ENCODE measurements at places on chromosomes 11 and 22.

DNA sequence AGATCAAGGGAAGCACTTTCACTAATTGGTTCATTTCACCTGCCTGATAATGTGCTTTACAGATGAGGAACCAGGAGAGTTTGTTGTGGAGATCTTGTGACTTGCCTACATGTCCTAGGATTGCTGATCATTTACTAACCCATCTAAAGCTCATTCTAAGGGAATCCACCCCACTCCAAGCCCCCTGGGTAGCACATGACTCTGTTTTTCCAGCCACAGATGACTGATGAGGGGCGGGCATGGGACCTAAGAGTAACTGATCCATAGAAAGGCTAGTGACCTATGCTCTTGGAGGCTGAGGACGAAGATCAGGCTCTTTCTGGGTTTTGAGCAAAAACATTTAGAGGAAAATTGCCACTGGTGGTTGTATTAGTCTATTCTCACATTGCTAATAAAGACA, 378.1 kb downstream of the CADM1 start:
- DNase-seq = no peak

DNA sequence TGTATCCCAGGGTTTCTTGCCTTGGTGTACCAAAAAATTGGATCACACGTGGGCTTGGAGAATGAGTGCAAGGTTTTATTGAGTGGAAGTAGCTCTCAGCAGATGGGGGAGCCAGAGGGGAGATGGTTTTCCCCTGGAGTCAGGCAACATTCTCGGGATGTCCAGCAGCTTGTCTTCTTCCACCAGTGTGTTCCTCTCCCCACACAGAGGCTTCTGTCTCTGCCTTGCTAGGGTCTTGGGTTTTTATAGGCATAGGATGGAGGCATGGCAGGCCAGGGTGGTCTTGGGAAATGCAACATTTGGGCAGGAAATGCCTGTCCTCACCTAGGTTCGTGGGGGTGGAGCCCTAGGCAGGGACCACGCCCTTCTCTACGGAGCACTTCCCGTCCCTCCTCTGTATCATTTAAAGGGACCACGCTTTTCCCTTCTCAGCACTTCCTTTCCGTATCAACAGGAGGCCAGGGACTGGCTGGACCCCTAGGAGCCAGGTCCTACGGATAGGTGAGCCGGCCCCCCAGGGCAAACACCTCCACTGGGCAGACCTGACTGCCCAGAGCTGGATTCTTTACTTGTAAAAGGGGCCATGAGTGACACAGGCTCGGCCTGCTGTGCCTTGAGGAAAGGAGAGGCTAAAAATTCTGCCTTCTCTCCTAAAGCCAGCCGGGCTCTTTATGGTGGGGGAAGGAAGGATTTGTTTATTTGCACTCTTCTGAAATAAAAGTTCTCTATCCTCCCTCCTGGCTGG, 55.3 kb upstream of the CCDC188 start:
- DNase-seq = peak; percentile 79

GRCh38 chr22:46598737-46599424, 21.3 kb upstream of the GRAMD4 start:
- DNase-seq = no peak

GRCh38 chr11:2767801-2768200, 68.0 kb upstream of the KCNQ1OT1 start:
- DNase-seq = no peak

GRCh38 chr11:46778416-46778815, 59.4 kb downstream of the F2 start:
- no peak for DNase-seq

DNA sequence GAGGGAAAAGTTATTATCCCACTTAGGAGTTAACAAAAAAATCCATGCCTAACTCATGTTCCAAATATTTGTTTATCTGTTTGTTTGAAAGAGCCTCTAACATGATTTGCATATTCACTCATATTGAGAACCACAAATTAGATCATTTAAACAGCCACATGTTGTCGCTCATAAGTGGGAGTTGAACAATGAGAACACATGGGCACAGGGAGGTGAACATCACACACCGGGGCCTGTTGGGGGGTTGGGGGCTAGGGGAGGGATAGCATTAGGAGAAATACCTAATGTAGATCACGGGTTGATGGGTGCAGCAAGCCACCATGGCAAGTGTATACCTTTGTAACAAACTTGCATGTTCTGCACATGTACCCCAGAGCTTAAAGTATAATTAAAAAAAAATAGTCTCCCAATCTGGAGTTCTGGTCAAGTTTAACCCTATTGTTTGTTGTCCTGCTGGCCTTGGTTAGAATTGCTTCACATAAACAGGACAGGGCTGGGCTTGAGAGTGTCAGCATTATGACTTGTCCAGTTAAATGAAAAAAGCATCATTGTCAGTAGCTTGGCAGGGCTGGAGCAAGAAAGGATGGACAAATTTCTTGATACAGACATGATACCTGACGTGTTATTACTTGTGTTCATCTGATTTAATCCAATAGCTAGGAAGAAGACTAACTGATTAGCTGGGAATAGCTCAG, 57.8 kb upstream of the PSMA1 start:
- DNase-seq = no peak

DNA sequence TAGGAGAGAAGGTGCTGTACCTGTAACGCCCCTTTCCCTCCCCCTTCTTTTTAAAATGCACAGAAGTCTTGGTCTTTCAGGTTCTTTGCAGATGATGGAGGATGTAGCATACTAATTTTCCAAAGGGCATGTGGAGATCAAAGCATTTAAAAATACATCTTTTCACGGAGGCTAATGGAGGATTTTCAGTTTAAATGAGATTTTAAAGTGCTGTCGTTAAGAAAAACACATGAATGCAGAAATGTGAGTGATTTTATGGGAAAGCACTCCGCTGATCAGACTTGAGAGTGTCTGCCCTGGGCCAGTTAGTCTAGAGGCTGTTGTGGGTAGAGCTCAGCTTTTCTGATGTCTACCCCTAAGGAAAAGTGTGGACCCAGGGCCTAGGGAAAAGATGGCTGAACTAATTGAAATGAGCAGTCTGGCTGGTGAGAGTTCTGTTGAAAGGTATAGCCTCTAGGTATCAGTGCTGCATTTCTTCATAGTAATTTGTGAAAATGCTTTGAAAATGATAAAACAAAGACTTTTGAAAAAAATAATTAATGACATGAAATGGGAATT, 2.5 kb downstream of the AMOTL1 start:
- no peak for DNase-seq

DNA sequence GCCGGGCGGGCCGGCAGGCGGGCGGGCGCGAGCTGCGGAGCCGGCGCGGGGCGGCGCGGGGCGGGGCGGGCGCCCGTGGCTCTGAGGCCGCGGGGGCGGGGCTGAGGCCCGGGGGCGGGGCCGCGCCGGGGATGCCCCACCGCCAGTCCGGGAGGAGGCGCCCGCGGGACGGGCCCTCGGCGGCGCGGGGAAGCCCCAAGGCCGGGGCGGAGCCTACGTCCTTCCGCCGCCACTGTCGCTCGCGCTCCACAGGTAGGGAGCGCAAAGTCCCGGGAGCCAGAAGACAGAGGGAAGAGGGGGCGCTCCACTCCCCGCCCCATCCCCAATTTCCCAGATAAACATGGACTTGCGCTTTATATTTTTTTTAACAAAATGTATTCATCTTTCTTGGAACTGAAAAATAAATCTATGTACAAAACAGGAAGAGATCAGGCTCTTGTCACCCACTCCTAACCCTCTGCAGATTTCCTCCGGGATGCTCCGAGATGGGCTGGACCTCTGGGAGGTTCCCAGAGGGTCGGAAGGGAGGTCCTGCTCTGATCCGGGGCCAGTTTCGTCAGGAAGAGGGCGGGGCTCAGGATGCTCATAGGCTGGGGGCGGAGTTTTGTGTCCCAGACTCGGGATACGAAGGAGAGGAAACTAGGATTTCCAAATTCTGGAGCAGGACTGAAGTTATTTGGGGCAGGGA, at the start of gene MAP4K2:
Gene MAP4K2, minus strand, starts transcription at position 57 of the 688 bp plus-strand sequence. CDS start 65 bp downstream, outside the sequence.
- DNase-seq = peak; percentile 92

DNA sequence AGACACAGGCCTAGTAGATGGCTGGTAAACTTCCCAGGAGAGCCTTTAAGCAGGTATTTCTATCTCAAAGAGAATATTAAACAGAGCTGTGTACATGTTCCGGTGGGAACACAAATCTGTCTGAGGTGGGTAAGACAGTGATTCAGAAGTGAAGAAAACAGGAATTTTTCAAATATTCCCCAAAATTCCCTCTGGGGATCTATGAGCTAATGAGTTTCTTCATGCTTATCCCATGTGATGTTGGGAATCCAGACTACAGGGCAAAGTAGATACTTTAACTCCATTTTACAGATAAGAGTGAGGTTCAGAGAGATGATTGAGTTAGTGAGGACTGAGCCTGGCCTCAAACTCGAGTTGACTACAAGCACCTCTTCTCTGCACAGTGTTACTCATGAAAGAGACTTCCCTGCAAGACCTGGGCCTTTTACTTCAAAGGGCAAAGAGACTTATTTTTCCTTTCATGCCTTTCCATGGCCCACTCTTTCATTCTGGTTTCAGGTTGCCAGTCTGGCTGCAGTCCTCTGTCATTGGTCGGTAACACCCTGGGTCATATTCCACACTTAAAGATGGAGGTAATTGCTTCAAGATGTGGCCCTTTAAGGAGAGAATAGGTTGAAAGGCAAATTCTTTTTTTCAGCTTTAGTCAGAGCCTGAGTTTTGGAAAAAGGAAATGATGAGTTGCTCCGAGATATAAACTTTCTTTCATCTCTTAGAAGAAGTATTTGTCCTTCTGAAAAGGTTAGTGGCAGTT, 70.1 kb downstream of the CYB5R2 start:
- DNase-seq = no peak
